ENCODE measurements at places on chromosomes 4 and X.

DNA sequence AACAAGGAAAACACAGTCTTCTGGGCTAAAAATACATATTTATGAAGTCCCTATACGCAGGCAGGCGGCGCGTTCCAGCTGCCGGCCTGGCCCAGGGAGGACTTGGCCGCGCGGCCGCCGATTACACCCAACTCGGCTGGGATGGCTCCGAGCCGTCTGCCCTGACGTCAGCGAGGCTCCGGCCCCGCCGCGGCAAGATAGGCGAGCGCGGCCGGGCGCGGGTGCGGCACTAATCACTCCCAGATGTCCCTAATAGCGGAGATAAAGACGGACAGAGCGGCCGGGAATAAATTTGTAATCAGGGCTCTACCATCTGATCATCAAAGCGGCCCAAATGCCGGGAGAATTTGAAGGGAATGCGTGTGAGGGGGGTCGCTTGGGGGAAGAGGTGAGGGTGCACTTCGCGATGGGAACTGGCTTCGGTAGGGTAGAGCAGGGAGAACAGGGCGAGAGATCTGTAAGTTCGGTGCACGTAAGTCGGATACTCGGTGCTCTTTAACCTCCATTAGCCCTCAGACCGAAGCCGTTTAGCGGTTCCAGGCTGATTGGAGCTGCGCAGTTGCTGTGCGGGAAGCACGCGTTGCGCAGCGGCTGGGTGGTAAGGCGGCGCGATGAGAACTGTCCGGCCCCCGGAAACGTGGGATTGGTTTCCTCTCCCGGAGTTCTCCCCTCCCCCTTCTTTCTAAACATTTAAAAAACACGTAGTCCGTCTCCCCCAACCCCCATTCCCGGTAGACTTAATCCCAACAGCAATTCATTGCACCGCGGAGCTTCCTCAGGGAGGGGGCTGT, 7.7 kb downstream of the HAND2 start:
- peak; percentile 78 for DNase-seq

GRCh38 chr4:5824635-5825034, 68.3 kb downstream of the CRMP1 start:
- peak; percentile 63 for DNase-seq

GRCh38 chrX:48458711-48459110, 11.3 kb downstream of the SLC38A5 start:
- no peak for DNase-seq

DNA sequence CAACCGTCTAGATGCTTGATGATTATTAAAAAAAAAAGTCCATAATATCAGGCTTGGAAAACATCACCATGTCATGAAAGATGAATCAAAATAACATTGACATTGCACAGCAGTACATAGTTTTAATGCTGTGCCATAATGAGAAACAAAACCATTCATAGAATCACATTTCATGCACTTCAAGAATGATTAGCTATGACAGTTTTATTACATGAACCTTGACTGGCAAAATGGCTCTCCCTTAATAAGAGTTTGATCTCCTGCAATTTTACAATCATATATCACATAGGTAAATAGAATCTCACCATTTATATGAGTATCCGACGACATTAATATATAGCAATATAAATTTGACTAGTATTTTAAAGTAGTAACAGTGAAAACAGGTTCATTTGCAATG, 49.8 kb downstream of the TECRL start:
- no peak for DNase-seq

GRCh38 chrX:8346060-8346459, 118.6 kb upstream of the VCX3B start:
- DNase-seq: no peak

Measured in iPS-NIHi11 (cell line).